ENCODE measurements at places on chromosomes 4 and X. TPM values are rescaled to one million over a fixed set of nuclear protein-coding genes. Genes with fewer than 3 reads are reported as not detected.

- DNase-seq = no peak
Measured at GRCh38 chr4:97851115-97851514, 292.2 kb downstream of the STPG2 start.

DNA sequence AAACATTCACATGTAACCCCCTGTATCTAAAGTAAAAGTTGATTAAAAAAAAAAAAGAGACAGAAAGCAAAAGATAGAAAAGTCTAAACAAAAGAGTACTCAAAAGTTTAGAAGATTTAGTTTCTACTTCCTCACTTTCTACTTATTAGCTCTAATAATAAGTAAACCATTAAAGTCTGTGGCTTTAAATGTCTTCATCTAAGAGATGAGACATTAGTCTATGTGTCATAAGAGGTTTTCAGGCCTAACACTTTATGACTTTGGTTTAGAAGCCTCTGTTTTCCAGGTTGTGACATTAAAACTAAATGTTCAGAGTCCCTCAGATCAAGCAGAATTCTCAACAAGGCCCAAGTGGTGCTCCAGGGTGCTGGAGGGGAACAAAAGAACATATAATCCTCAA, 42.2 kb upstream of the GUCY1A1 start:
- DNase-seq = no peak

GRCh38 chrX:78437621-78438020, 110.2 kb upstream of the CYSLTR1 start:
- DNase-seq = no peak

Gene MAGEC1
- not detected for total RNA-seq

DNA sequence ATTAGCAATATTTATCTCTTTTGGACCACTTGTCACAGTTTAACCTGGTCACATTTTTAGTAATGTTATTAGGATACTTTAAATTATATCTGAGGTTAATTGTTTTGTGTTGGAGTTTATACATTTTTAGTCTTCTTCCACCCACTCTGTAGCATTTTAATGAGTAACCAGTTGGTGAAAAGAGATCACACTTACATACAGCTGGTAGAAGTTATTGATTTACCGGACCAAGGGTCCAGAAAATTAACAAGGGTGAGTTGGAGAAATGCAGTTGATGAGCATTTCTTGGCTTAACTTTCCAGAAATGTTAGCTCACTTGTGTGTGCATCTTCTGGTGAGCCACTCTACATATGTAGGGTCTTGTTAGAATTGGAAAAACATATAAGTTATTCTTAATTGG, 219.6 kb downstream of the GRXCR1 start:
- DNase-seq = no peak

DNA sequence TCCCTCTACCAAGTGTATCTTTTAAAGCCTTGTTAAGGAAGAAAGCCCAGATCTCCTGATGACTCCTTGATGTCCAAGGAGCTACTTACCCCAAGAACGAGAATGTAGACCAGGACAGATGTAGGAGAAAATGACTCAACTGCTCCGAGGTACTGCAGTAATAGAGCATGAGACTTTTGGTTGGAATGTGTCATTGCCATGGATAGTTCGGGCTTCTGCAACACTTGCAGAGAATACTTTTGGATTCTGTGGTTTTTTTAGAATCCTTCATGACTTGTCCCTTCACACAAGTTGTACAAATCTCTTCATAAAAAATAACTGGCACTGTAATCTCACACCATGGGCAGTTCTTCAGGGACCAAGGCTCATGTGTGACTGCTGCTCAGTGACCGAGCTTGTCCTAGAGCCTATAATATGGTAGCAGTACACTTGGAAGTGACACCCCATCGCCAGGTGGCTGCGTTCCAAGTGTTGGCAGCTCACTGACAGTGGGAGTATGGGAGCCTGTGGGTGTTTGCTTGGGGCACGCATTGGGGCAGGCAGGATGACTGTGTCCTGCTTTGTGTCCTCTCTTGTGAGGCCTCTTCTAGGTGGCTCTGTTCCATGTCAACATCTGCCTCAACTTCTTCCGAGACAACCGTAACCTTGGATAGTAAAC, 87.9 kb upstream of the WDR1 start:
- DNase-seq = no peak

- no peak for DNase-seq
Measured at GRCh38 chr4:7792616-7793015, 147.0 kb downstream of the AFAP1 start.

- DNase-seq = no peak
Measured at GRCh38 chr4:55215087-55215486, 89.7 kb upstream of the KDR start.

GRCh38 chr4:33625748-33626147, 2618.6 kb downstream of the ARAP2 start:
- DNase-seq = no peak

Gene SLC10A4
- total RNA-seq = not detected

- DNase-seq = no peak
Measured at GRCh38 chr4:26032630-26033317, 118.8 kb downstream of the SMIM20 start.

DNA sequence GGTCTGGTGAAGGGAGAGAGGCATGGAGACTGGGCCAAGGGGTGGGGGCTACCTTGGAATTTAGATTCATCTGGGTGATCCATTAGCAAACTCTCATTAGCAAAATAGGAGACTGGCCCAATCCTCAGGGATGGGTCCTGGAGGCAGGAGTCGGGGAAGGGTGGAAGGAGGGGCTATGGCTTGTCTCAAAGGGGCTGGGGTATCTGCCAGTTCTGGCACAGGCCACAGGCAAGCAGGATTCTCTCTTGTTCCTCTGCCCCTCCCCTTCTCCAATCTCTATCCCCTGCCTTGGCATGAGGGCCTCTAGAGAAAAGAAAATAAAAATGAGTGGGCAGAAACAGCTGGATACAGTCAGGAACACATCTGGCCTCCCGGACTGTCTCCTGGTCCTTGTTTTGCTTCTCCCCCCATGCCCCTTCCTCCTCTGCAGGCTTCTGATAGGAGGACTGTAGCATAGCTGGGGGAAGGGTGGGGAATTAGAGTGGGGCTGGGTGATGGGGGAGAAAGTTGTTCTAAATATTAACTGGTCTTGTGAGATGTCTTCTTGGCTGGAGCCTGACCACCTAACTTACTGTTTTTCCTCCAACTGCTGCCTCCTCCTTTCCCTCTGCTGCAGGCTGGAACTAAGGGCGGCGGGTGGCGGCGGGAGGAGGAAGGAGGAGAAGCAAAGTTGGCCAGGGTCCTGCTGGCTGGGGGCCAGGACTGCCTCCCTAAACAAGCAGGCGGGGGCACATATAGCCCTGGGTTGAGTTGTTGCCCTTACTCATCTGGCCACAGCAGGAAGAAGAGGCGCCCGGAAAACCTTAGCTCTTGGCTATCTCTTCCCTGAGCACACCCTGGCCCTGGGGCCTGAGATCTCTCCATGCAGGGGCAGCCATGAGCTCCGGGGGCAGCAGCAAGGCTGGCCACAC, 53.3 kb upstream of the LAS1L start:
- DNase-seq = no peak

DNA sequence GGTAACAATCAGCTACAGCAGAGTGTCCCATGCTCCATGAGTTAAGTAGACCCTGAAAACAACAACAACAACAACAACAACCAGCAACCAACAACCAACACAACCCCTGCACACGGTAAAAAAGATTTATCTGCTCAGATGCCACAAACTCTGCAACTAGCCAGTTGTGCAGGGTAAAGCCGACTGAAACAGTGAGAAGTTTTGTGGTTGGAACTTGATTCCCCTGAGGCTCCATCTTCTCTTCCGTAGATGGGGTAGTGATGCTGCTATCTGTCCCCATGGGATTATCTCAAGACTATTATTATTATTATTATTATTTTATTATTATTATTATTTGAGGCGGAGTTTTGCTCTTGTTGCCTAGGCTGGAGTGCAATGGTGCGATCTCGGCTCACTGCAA, 50.6 kb upstream of the RAPGEF2 start:
- no peak for DNase-seq
